Neural crest cell (in vitro differentiated cells): ENCODE measurements at places on chromosomes 13 and 19.

DNA sequence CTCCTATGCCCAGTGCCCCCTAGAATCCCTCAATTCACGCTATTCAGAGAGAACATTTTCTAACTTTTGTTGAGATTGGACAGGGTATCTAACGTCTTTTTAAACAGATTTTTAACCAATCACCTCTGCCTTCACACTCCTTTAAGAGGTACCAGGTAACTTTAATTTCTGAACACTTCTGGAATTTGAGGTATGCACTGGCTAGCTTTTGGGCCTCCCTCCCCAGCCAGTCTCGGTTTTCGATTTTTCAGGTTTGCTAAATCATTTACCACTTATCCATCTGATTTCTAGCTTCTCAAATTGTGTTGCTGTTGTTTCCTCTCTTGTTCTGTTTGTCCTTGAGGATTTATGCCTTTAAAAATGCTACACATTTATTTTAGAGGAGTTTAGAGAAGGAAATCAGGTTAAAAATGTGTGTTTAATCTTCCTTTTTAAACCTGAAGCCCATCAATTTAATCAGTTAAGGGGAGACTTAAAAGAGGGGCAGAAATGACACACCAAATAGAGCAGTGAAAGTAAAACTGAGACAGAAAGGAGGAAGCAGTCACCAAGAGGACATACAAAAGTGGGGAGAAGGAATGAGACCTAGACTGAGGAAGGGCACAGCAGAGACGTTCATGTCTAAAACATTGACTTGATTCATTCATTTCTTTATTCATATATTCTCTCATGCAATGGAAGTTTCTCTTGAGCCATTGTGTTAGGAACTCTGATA is 139.6 kb upstream of the HTR2A start:
- DNase-seq, result no peak

DNA sequence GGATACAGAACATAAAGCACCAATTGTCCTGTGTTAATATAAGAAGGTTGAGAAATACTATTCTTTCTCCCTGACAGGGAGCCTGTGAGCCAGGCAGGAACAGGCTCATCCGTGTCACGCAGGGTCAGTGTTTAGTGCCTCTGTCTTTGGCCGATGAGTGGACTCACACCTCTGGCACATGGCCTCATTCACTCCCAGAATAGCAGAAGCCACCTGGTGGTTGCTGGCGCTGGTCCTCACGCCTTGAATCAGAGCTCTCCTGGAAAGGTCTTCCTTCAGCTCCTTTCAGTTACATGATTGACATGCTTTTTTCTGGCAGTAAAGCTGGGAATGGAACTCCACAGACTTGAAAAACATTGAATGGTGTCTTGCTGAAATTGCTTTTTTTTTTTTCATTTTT is 28.1 kb upstream of the SIAH3 start:
- DNase-seq, result no peak

DNA sequence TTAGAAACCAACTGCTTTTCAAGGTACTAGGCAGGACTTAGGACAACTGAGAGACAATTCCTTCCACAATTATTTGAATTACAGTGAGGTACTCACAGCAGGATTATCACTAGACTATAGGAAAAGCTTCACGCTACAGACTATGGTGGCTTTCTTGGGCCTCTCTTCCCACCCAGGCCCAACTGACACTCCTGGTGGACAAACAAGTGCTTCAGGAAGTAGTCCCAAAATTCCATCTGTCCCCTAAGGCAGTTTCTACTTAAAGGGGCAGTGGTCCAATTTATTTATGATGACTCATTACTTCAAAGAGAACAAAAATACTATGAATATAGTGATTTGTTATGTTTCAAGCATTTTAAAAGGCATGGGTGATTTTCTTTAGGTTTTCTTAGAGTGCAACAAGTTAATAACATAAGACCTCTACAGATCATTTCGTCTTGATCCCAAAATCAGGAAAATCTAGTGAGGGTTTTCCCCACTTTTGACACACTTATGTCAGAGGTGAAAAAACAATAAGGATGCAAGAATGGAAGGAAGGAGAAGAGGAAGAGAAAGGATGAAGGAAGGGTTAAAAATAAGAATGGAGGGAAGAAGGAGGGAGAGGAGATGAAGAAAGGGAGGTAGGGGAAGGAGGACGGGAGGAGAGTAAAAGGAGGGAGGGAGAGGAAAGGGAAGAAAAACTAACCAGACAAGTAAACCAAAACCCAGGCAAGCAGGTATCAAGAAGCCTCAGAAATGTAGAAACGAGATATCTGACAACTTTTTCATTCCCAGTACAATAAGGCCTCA is 100.7 kb downstream of the SERP2 start:
- no peak for DNase-seq

- no peak for DNase-seq
Measured at GRCh38 chr19:14582894-14583340, at the start of gene CLEC17A. Gene CLEC17A (plus strand): TSS chr19:14583084. CDS start chr19:14583161, 77 bp downstream.

DNA sequence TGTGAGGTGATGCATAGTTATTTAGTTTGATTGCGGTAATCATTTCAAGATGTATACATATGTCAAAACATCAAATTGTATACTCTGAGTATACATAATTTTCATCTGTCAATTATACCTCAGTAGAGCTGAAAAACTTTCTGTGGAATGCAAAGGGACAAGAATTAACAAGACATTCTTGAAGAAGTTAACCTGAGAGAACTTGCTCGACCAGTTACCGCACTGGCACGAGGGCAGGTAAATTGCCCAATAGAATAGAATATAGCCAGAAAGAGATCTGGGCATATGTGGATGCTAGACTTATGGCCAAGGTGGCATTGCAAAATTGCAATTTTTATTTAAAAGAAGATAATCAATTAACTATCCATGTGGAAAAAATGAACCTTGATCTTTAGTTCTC is 42.3 kb upstream of the GJB6 start:
- no peak for DNase-seq

DNA sequence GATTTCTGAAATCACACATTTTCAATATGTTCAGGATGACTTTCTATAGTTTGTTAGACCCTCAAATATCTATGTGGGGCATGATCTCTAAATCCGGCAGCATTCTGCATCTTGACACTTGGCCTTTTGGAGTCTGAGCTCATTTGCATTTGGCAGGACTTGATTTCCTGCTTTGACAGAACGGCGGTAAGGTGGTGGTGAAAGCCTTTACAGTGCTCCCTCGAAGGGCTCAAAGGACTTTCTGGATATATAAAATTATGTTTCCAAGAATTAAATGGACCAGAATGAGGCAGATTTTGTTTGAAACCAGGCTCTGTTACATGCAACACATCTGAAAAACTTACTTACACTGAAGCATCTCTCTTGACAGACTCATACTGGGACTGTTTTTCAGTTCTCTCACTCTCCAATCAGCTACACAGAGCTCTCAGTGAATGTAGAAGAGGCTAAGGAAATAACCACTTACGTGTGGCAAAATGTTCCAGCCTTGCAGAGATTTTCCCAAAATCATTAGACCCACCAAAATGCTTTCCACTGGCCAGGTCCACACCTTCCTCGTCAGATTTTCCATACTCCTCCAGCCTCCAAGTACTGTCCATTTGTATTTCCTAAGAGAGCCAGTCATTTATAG is 207.2 kb downstream of the SPRY2 start:
- no peak for DNase-seq

GRCh38 chr13:101401196-101401595 is 15.1 kb downstream of the NALCN start:
- no peak for DNase-seq

- DNase-seq, result no peak
Measured at GRCh38 chr19:48364598-48365348, 606 bp downstream of the SYNGR4 start.

DNA sequence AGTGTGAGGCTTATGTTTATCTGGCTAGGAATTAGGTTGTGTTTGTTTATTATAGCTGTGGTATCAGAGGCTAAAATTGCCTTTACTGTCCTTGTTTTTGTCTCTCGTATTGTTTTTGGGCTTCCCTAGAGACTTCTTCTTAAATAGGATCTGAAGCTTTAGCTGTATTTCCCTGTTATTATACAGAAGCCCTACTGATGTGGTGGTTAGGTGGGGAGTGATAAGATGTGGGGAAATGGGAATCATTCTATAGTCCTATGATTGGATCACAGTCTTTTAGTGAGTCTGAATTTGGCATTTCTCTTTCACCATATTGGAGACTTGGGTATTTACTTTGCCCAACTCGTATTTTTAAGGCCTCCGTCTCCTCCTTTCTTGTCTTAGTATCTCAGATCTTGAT is 8.3 kb upstream of the KL start:
- DNase-seq, result no peak

- no peak for DNase-seq
Measured at GRCh38 chr19:610071-610800, 20.6 kb downstream of the HCN2 start.

- DNase-seq, result no peak
Measured at GRCh38 chr19:45150751-45151281, 10.0 kb downstream of the NKPD1 start.

- no peak for DNase-seq
Measured at GRCh38 chr13:33483471-33483870, 197.9 kb upstream of the STARD13 start.

DNA sequence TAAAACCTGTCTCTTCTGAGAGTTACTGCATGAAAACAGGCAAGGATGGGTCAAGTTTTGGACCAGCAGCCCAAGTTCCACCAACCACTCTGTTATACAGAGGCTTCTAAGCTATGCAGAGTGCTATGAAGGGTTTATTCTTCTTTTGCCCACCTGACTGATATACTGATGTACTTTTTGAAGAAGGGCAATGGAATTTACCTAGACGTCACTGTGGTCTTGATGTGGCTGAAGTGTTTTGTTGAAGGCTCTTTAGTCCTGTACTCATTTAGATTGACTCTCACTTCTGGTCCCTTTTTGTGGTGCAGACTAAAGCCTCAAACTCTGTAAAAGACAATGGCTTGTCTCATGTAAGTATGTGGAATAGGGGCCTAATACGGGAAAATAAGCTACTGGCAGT is 92.0 kb downstream of the DGKH start:
- no peak for DNase-seq

DNA sequence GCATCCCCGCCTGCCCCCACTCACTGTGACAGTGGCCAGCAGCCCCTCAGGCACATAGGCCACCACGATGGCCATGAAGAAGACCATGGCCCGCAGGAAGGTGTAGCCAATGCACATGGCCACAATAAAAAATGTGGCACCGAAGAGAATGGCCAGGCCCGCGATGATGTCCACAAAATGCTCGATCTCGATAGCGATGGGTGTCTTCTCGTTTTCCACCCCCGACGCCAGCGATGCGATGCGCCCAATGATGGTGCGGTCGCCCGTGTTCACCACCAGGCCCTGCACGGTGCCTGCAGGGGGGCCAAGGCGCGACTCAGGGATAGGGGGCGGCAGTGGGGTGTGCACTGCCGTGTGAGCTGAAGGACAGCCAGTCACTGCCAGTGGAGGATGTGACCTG is 3.7 kb downstream of the ATP4A start:
- no peak for DNase-seq

- no peak for DNase-seq
Measured at GRCh38 chr13:100484702-100485101, 103.9 kb downstream of the GGACT start.

DNA sequence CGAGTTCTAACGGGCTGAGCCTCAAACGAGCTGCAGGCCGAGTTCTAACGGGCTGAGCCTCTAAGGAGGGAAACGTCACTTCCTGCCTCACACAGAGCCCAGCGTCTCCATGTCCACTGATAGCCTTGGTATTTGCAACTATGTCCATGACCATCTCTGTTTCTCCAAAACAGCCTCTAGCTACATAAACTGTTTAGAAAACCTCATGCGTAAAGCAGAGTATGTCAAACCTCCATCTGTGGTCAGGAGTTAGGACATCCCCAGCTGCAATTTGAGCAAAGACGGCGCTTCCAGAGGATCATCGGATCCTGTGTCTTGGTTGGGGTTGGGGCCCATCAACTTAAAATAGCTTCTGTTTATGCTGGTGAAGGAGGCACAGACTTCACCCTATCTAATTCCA is 20.8 kb downstream of the RASA3 start:
- DNase-seq, result no peak

DNA sequence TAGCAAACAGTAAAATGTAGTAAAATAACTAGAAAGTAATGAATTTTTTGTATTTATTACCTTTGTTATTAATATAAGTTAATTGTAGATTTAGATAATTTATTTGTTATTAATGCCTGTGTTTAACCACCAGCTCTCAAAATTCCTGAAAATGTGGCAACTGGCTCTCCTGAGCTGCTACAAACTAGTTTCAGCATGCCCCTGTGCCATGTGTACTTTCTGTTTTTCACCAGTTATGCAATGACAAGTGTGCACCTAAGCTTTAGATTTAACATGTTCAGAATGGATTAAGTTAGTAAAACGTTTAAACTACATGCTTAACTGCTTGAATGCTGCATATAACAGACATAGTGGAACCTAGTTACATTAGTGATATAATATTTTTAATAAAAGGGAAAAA is 88.1 kb downstream of the POSTN start:
- no peak for DNase-seq
